ENCODE measurements at places on chromosomes 12 and 14.

- no peak for DNase-seq
Measured at GRCh38 chr12:85559127-85559526, 277.1 kb downstream of the RASSF9 start.

GRCh38 chr14:69247676-69248440, 12.1 kb upstream of the GALNT16 start:
- DNase-seq, result no peak

GRCh38 chr14:92578511-92578910, 64.9 kb downstream of the RIN3 start:
- no peak for DNase-seq

GRCh38 chr12:62401631-62402030, 65.0 kb upstream of the MON2 start:
- no peak for DNase-seq

DNA sequence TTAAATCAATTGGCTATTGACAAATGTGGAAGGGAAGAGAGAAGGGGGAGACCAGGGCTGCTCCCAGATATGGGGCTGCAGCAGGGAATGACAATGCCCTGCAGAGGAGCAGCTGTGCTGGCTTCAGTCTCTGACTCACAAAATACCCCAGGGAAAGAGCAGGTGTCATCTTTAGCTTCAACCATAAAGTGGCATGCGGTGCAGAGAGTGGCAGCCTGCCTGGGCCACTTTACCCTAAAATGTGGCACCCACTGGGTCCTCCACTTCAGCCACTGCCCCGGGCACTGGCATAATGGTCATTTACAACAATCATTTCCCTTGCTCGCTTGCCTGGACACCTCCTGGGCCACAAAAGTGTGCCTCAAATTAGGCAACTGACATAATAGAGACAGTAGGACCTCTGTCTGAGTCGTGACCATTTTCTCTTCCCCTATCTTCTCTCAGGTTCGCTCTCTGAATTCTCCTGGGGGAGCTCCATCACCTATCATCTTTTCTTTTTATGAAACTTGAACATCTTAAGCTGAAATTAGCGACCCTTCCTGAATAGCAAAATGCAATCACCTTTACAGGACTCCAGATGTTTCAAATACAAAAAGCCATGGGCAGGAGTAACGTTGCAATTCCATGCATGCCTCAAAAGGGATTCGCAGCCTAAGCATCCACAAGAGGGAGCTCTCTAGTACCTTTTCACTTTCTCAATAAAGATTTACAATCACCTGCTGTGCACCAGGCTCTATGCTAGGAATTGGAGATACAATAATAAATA, 179.9 kb upstream of the ATF7IP start:
- no peak for DNase-seq

DNA sequence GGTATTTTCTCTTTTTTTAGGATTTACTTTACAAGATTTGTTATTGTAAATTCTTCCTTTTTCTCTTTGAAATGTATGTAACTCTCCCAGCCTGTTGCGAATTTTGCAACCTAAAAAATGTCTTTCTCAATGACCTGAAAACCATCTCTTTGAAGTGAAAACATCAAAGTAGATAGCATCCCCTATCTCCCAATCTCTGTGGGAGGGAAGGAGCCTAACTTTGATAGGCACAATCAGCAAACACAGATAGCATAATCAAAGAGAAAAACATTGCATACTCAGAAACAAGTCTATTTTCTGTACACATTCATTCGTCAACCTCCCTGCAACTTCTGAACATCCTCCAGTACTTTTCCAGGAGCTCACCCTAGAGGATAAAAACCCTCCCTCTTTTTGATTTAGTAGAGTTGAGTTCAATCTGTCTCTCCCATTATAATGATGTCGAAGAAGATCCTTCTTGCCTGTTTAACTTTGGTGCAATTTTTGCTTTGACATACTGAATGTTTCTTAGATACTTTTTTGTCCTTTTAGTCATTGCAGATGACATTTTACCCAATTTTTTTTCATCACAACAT, 849.2 kb upstream of the LRFN5 start:
- no peak for DNase-seq

All from hematopoietic multipotent progenitor cell treated with erythropoietin and hydrocortisone succinate and interleukin-3 and kit ligand, for 17 days (in vitro differentiated cells).